NCI-H2227 treated with DMSO at 0.1 percent for 48 hours (cell line): ENCODE measurements at places on chromosomes 7 and 10.

DNA sequence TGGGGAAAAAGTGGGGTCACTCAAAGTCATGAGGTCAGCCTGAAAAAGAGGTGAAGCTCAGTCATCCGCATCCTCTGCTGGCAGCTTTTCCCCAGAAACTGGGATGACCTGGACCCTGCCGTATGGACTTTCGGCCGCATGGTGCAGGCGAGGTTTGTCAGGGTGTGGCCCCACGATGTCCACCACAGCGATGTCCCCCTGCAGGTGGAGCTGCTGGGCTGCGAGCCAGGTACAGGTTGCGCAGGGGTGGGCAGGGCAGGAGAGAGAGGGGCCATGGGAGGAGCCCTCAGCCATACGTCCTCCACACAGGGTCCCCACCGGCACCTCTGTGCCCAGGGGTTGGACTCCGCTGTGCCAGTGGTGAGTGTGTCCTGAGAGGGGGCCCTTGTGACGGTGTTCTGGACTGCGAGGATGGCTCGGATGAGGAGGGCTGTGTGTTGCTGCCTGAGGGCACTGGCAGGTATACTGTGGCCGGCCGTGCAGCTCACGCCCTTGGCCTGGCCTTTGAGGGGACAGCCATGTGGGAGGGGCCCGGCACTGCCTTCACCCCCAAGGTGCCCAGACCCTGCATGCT lies 23.0 kb upstream of the ZNF467 start:
- no peak for DNase-seq

DNA sequence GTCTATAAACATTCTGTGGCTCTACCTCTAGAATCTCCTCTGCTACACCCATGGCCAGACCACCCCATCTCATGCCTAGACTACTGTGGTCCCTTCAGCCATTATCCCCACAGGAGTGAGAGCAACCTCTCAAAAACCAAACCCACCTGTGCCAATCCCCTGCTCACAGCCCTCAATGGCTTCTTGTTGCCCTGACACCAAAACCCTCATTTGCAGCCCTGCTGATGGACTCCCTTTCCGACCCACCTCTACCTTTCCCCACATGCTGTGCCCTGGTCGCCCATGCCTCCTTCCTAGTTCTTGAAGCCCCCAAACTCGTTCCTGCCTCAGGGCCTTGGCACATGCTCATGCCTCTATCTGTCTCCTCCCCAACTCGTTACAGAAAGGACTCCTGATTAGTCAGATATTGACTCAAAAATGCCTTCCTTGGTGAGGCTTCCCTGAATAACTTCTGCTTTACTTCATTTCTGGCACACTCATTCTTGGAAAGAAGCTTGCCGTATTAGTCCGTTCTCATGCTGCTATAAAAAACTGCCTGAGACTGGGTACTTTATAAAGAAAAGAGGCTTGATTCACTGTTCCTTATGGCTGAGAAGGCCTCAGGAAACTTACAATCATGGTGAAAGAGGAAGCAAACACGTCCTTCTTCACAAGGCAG lies 104.2 kb downstream of the TEX36 start:
- DNase-seq, result no peak

DNA sequence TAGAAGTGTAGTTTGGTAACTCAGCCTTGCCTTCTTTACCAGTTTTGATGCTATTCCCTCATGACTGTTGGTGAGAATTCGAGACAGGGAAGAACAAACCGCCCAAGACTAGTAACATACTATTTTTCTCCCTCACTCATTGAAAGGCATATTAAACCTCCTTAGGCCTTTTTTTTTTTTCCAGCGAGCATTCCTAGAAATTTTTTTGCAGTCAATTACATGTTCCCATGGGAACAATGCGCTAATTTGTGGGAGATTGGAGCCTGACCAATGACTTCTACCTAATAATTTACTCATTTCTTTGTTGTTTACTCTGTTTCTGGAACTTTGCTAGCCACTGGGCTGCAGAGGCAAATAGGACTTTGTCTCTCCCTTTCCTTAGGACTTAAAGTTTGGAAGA lies 6.0 kb downstream of the VPS50 start:
- no peak for DNase-seq

GRCh38 chr10:17227367-17228090 lies 512 bp upstream of the VIM start:
- DNase-seq, result no peak

- DNase-seq, result peak; percentile 39
Measured at GRCh38 chr7:112202816-112203215, 3.4 kb downstream of the DOCK4 start.

- DNase-seq, result no peak
Measured at GRCh38 chr10:3701491-3701890, 83.5 kb downstream of the KLF6 start.
